Effector CD4-positive, alpha-beta T cell (primary cell): ENCODE measurements at places on chromosomes 12 and 14.
A peak's percentile ranks its signal among the peaks of the same experiment; 100 is the strongest.

- no peak for DNase-seq
Measured at GRCh38 chr14:98682726-98683125, 589.3 kb downstream of the BCL11B start.

DNA sequence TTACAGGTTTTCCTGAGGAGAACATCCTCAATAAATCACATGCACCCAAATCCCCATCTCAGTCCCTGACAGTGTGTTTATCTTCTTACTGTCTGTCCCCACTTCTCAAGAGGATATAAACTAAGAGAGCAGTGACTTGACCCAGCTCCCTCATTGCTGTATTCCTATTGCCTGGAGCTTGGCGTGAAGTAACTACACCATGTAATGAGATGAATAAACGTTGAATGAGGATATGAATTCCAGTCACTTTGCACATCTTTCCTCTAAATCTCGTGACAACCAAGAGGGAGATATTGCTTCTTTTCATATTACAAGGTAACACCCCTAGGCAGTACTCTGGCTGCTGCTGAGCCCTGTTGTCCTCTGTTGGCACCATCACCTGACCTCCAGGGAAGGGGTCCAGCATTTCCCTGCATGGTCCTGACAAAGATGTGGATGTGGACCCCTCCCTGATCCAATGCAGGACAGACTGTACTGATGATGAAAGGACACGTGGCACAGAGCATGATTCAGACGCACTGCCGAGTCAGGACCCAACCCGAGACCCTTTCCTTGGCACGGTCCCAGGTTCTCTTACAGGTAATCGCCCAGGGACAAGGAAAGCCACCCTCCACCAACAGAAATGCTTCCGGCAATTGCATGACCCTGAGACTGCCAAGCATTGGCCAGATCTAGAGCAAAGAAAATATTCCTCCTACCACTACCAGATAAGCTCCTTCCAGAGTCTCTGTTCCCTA lies 47.7 kb upstream of the CPM start:
- DNase-seq: no peak

DNA sequence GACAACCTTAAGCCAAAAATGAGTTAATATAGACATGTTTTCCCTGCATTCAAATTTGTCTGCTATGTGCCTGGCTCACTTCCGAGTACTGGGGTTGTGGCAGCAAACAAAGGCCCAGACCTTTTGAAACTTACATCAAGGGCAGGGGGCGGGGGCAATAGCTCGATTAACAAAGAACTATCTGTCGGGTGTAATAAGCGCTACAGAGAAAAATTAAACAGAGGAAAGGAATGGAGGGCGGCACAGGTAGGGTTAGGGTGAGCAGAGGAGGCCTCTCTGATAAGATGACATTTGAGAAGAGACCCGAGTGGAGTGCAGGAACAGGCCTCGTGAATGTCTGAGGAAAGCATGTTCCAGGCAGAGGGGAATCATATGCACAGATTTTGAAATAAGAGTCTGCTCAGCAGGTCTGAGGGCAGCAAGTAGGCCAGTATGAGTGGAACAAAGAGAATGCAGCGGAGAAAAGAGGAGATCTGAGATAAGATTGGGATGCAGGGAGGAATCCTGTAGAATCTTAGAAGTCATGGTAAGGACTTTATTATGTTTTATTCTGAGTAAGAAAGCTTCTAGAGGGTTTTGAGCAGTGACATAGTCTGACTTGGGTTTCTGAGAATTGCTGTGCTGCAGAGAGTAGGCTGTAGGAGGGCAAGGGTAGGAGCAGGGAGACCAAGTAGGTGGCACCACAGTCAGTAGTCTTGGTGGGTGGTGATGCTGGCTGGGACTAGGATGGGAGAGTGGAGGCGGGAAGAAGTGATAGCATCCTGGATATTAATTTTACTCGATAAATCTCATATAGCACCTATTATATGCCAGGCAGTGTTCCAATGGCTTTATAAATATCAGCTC lies 52.6 kb downstream of the BICDL1 start:
- peak; percentile 64 for DNase-seq

GRCh38 chr14:104844306-104845032 lies 20.6 kb upstream of the CEP170B start:
- no peak for DNase-seq

DNA sequence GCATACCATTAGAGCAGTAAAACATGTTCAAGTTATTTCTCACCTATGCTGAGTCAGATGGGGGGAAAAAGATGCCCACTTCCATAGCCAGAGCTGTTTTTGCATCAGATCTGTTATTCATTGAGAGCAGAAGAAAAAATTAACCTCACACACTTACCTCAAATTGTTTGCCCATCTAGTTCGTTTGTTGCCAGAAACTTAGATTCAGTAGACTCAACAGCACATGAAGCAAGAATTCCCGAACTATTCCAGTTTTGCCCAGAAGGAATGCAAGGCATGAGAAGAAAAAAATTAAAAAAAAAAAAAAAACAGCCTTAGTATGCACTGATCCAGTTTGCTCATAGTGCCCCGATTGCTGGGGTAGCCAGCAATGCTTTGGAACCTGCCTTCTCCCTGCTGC lies 12.4 kb upstream of the DPF3 start:
- DNase-seq: no peak

- no peak for DNase-seq
Measured at GRCh38 chr12:24945845-24946244, 3.1 kb downstream of the BCAT1 start.

DNA sequence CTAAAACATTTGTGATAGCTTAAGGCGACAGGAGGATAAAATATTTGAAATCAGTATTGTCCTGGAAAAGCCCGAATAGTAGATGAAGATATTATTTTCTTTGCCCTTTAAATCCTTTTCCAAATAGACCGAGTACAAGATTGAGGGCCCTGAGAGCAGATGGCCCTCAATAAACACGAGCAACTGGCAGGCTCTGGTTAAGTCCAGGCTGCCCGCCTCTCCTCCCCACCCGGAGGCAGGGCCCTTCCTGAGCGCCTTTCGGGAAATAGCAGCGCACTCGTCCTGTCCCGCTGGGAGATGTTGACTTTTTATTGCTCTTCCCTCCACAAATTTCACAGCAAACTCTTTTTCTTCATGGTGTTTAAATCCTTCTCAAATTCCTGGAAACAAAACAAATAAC lies 50.8 kb upstream of the MAX start:
- DNase-seq: no peak

- DNase-seq: no peak
Measured at GRCh38 chr14:45891417-45892080, 638.5 kb upstream of the MIS18BP1 start.

- DNase-seq: no peak
Measured at GRCh38 chr12:5273709-5274108, 158.2 kb upstream of the NTF3 start.

- DNase-seq: no peak
Measured at GRCh38 chr14:90521084-90521929, 124.5 kb downstream of the CALM1 start.

DNA sequence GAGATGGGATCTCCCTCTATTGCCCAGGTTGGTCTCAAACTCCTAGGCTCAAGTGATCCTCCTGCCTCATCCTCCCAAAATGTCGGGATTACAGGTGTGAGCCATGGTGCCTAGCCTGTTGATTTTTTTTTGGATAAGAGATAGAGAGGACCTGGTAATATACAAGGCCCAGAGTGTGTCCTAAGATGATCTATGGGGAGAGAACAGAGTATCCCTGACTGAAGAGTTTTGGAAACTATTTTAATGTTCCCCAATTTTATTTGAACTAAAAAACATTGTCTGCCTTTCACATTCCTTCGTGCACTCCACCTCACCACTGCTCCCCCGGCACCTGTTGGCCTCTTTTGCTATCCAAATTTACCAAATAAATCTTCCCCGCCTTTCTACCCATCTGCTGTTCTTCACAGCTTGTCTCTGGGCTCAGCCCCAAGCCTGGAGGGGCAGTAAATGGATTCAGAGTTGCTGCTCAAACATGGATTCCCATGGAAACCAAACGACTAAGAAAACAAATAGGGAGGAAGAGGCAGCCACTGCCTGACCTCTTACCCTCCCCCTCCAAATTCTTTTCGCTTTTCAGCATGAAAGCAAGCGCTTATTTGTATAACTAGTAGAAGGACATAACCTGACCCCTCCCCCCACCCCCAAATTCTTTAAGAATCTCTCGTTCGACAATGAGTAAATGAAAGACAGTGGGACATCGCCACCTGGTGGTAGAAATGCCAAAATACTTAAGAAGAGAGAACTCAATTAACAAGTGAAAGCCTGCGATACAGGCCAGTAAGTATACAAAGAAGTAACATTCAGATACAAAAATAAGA lies 22.6 kb downstream of the OR10G3 start:
- peak; percentile 74 for DNase-seq

DNA sequence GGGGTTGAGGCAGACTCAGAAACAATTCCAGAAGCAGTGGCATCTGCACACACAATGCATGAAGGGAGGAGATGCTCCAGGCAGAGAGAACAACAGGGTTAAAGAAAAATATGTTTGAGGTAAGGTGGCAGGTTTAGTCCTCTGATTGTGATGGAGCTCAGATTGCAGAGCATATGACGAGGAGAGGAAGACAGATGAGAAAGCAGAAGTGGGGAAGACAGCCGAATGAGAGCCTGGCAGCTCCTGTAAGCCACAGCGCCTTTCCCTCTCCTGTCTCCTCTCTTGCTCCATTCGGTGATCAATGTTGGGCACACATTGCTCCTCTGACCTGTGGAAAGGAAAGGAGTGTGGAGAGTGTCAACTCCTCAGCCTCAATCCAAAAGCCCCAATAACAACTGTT lies 372.2 kb downstream of the GXYLT1 start:
- no peak for DNase-seq

GRCh38 chr12:12520273-12520672 lies 42.4 kb downstream of the DUSP16 start:
- DNase-seq: no peak

DNA sequence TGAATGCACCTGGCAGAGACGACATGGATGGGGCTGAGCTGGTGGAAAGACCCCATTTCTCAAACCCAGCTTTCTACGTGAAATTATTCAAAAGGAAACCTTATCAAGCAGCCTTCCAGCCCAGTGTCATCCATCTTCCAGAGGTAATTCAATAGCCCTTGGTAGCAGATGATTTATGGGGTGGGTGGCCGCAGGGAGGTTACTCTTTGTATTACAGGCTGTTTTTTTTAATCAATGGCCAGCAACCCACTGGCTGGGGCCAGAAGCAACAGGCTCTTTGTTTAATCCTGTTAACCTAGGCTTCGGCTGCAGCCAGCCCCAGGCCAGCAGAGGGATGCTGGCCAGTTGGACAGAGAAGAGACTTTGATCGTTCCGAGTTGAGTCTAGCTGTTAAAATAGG lies 139.8 kb upstream of the SRRM4 start:
- DNase-seq: no peak

GRCh38 chr14:92959189-92959531 lies 36.2 kb downstream of the CHGA start:
- no peak for DNase-seq

GRCh38 chr12:93347054-93347785 lies 30.5 kb upstream of the NUDT4 start:
- no peak for DNase-seq

DNA sequence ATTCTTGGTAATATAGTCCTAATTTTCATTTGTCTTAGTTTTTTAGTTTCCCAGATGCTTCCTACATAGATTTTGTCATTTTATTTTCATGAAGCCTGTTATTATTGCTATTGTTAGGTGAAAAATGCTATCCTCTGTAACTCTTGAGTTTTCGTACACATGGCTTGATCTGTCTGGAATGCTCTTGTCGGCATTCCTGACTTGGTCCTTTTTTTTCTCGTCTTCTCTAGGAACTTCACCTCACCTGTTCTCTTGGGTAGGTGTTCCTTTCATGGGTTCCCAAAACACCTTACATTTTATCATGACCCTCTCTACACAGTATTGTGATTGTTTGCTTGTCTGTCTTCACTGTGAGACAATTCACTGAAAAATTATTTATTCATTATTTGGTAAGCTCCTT lies 267.4 kb downstream of the TMTC2 start:
- no peak for DNase-seq

DNA sequence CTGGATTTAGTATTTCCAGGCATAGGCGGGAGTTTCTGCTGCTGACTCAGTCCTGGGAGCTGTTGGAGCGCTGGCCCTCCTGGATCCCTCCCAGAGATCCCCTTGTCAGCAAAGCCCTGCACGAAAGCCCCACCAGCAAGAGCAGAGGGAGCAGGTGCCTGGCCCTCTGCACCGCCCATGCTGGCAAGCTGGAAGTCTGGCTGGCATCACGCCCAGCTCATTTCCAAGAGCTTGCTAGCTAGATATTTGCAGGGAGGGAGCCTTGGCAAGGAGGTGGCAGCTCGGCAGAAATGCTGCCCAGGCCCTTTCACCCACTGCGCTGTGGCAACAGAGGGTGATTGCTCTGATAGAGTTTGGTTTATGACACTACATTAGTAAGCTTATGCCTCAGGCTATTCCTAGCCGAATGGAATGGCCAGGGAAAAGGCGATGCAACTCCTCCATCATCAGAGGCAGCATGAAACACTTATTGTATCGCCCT lies 193.9 kb downstream of the EMP1 start:
- no peak for DNase-seq

- DNase-seq: no peak
Measured at GRCh38 chr14:55847766-55848165, 267.8 kb downstream of the KTN1 start.

GRCh38 chr12:28350502-28350901 lies 160.2 kb downstream of the CCDC91 start:
- no peak for DNase-seq

- no peak for DNase-seq
Measured at GRCh38 chr14:105030194-105030593, 9.3 kb upstream of the CDCA4 start.

DNA sequence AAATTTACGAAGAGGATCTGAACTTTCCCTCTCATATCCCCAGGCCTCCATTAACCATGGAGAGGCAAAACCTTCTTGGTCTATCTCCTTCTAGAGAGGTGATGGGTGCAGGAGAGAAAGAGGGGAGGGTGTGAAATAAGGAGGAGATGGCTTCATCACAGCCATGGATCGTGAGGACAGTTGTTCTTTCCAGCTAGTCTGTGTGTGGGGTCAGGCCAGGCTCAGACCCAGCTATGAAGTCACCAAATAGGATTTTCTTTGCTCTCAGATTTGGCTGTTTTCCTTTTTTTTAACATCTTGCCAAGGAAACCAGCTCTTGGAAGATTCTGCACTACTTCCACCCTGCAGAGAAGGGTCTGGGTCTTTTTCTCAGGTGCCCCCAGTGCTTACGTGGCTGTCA lies 64.9 kb upstream of the FAM181A start:
- no peak for DNase-seq

DNA sequence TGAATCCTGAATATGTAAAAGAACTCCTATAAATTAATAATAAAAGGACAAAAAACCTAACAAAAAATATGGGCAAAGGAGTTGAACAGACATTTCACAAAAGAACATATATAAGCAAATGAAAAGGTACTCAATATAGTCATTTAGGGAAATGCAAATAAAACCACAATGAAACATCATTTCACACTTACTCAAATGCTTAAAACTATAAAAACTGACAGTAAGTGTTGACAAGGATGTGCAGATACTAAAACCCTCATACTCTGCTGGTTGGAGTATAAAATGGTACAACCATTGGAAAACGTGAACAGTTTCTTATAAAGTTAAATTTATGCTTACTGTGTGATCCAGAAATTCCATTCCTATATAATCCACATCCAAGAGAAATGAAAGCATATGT lies 247.1 kb downstream of the GXYLT1 start:
- no peak for DNase-seq
